ENCODE measurements at places on chromosomes 5 and 9.

GRCh38 chr5:1116977-1117376, 5.1 kb upstream of the SLC12A7 start:
- DNase-seq: no peak

DNA sequence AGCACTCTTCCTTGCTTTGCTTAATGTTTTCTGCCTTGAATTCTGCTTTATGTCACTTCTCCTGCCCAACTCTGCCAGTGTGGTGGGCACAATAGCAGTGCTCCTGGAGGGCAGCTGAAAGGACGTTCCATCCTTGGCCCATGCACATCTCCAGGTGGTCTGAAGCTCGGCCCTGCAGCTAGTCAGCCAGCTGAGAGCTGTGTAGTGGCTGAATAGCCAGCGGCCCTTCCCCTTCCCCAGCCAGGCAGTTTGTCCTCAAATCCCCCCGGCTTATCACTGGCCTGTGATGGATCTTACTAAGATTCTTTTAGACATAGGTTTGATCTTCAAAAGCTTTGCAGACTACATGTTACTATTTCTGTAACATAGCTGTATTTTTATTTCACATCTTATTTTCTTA, 42.7 kb upstream of the ANGPTL2 start:
- DNase-seq: no peak

DNA sequence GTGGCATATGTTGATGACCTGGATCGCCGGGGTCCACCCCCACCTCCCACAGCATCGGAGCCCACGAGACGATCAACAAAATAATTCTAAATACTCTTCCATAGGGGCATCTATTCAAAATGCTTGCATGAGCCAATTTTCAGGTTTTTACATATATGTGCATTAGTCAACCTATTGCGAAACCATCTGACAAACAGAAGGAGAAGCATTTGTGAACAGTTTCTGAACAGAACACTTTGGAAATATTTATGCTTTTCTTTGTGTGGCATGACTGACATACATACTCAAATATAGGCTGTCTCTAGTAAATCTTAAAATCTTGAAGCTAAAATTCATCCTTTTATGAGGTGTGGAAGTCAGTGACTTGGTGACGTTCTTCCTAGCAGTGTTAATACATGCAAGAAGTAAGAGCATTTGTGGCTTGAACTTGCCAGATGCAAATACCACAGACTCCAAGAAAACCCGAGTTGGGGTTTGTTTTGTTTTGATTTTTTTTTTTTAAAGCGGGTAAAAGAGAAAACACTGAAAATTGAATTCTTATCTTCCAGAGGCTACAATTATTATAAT, 5.3 kb downstream of the GPR151 start:
- no peak for DNase-seq

GRCh38 chr5:119358530-119358900, 2.7 kb downstream of the TNFAIP8 start:
- DNase-seq: no peak

GRCh38 chr5:5271786-5272321, 131.7 kb downstream of the ADAMTS16 start:
- no peak for DNase-seq

DNA sequence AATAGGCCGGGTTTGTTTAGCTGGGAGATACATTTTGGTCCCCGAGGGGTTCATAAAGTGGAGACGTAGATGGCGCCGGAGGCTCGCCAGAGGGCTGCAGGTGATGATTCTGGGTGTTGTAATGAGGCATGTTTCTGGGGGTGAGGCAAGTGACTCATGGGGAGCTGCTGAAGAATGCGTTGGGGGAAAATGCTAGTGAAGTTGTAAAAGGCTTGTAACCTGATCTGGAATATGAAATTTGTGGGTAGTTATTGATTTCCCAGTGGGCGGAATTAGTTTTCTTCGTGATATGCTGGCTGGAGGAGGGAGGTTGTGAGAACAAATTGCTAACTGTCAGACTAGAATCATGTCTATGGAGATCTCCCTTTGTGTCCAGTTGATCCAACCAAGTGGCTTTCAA, 158.3 kb downstream of the DOCK2 start:
- no peak for DNase-seq

DNA sequence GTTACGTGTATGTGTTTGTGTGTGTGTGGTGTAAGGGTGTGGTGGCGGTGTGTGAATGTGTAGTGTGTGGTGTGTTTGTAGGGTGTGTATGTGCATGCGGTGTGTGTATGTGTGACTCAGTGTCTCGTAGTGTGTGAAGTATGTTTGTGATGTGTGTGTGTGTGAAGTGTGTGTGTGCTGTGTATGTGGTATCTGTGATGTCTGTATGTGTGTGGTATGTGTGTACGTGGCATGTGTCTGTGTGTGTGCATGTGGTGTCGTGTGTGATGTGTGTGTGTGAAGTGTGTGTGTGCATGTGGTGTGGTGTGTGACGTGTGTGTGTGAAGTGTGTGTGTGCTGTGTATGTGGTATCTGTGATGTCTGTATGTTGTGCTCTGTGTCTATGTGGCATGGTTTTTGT, 339.4 kb downstream of the MTRR start:
- no peak for DNase-seq

GRCh38 chr9:116617389-116617788, 69.7 kb upstream of the TRIM32 start:
- DNase-seq: no peak

All from CD4-positive, alpha-beta T cell treated with Interleukin-6 at 100 ng/mL for 8 hours (primary cell).